ENCODE measurements at places on chromosomes 4 and X.

DNA sequence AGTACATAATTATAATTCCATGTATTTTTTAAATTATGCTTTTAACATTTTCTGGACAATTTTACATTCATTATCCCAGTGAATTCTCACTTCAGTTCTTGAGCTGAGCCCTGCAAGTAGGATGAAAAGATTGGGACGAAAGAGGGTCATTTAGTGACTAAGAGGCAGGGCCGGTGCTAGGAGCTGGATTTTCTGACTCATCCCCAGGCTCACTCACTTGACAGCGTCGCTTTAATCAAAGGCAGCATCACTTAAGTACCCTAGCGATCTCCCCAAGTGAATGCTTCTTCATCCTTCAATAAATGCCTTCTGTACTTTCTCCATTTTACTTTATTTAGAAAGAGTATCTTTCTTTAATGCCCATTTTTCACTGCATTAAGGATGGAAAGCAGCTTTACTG lies 263.6 kb downstream of the HS3ST1 start:
- DNase-seq, result peak; percentile 84

DNA sequence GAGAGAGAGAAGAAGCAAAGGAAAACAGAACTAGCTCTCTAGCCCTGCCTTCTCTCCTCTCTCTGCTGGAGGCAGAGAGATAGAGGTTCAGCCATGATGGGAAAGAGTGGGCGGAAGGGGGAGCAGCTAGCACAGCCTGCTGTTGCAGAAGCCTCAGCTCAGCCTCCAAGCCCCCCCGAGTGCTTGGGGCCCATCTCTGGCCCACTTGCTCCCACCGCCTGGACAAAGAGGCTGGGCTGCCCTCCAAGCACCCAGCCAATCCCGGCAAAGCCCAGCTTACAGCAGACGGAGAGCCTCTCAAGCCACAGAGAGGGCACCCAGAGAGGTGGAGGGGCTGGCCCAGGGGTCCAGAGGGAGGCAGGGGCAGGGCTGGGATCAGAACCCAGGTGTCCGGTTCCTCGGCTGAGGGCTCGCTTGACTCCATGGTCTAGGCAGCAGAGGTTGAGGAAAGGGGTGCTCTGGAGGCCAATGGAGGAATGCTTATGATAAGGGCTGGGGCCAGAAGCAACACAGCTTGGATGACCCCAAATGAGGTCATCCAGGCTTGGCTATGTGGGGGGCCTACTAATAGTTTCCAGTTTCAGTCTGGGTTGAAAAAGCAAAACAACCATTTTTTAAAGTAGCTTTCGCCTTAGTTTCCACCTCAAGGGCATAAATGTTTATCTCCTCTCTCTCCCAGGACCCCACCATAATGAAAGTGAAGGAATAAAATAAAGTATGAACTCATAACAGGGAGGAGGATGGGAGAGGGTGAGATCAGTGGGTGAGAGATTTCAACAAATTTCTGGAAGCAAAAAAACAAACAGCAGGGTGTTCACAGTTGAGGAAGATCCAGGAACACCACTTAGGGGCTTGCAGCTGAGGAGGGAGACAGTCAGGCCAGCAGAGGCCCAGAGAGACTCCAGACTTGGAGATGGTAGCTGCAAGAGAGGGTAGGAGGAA lies 24.9 kb upstream of the IQSEC2 start:
- DNase-seq, result no peak

DNA sequence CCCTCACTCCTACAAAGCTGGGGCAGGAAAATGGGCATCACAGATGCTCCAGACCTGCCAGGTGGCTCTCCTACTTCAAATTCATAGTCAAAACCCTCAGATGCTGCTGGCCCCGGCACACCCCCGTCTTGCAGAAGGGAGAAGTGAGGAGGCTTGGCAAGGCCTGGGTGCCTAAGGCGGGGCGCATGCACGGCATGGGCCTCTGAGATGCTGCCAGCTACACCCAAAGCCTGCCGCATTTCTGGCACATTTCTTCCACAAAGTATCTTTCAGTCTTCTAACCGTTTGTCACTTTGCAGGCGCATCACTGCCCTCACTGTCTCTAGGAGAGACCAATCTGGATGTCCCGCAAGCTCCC lies 19.6 kb downstream of the WDR1 start:
- DNase-seq, result no peak

DNA sequence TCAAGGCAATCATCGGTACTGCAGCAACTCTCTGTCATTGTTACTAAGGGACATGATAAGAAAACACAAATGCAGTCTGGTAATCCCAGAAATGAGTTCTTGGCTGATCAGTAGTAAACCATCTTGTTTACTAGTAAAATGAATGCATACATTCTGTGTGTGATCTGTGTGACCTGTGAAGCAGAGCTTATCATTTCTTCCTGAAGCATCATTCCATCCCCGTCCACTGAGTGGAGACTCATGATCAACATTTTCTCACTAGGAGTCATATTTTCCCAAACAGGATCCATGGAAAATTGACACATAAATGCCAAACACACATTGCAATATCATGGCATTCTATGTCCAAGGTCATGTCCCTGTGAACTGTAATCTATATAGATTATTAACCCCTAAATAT lies 226.1 kb downstream of the ANKRD50 start:
- no peak for DNase-seq

- DNase-seq, result no peak
These were observed 33.6 kb upstream of the BMPR1B start for GRCh38 chr4:94724016-94724790.

DNA sequence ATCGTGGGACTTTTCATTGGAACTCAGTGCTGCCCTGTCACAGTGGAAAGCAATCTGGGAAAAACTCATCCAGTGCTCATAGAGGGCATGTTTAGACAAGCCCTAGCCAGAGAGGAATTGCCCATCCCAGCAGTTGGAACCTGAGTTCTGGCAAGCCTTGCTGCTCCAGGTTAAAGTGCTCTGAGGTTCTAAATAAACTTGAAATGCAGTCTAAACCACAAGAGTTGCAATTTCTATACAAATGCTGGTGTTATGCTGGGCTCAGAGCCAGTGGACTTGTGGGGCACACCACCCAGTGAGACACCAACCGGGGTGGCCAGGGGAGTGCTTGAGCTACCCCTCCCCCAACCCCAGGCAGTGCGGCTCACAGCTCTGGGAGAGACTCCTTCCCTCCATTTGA lies 142.8 kb upstream of the PPP1R2C start:
- DNase-seq, result no peak

DNA sequence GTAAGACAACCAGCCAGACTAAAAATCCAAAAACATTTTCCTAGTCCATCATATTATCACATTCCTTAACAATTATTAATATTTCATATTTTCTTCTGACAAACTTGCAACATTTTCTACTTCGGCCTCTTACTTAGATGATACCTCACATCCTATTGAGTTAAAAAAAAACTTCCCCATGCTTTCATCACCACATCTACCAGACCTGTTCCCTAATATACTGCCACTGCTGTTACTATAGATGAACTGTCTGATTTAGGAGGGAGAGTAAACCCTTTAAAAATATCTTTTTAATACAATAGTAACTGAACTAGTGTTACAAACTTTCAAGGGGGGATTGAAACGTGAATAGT lies 1.5 kb downstream of the FAM200B start:
- no peak for DNase-seq

- no peak for DNase-seq
These were observed 160.1 kb upstream of the VCX3A start for GRCh38 chrX:6694977-6695376.

DNA sequence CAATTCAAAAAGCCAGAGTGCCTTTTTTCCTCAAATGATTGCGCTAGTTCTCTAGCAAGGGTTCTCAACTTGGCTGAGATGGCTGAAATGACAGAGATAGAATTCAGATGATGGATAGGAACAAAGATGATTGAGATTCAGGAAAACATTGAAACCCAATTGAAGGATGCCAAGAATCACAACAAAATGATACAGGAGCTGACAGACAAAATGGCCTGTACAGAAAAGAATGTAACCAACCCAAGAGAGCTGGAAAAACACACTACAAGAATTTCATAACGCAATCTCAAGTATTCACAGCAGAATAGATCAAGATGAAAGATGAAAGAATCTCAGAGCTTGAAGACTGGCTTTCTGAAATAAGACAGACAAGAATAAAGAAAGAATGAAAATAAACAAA lies 51.7 kb upstream of the MMAA start:
- no peak for DNase-seq

GRCh38 chrX:15714529-15714928 lies 23.5 kb upstream of the CA5B start:
- no peak for DNase-seq

DNA sequence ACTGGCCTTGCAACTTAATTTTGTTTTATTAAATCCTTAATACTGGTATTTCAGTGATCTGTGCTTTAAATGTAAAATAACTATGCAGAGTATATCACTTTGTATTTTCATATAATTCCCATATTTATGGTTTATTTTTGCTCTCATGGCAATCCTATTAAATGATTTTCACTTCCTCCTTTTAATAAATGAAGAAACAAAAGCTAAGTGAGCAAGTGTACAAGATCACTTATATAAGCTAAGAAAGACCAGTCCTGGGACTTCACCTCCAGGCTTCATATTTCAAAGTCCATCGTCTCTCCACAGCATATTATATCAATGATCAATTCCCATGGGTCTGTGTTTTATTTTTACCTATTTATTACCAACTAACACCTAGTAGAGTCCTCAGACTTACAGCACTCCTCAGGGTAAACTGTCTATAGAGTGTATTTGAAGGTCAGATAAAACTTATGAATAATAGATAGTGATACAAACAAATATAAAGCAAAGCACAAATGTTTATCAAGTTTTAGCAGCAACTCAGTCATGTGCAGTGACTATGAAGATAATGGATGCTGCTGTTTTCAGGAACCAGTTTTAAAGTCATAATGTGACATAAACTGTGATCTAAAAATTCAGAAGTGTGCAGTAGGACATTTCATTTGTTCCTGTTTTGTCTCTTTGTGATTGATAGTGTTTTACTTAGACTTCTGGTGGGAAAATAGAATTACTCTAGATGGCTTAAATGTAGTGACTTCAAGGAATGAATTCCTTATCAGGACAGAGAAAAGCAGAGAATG lies 56.8 kb downstream of the ARHGAP24 start:
- DNase-seq, result no peak

DNA sequence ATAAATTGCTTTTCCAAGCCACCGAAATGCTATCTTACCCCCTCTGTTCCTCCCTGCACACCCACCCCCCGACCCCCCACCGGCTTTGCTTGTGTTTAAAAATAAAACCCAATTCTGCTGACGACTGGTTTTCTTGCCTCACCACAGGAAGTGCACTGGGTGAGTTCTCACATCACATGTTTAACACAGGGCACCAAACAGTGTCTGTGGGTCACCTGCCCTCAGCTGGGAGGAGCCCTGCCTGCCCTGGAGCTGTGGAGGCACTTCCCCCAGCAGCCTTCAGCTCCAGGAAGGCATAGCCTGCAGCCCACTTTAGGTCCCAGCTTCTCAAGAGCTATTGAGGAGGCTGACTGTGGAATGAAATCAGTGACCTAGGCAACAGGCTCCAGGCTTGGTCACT lies 8.8 kb downstream of the TMEM255A start:
- DNase-seq, result peak; percentile 75

DNA sequence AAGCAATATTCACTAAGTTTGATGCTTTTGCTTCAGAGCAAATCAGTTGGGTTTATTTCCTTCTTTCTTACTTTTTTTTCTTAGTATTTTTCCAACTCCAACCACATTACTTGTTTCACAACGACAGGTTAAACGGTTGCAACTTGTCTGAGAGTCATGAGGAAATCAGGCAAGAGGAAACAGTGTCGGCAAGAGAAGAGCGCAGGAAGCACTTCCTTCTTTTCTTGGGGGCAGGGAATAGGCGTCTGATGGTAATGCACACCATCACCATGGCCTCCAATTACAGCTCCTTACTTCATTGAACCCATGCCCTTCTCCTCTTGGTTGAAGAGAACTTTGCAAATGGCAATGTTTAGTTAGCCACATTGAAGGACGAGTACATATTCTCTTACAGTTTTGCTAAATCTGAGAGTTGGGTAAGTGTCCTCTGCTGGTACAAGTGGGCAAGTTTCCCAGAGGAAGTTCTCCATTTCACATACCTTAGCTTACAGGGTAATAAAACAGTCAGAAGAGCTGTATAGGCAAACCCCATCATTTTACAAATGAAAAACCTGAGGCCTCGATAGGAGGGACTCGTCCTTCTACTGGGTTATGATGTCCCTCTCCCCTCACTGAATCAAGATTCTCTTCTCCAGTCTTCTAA lies 8.3 kb upstream of the CXCL8 start:
- no peak for DNase-seq

DNA sequence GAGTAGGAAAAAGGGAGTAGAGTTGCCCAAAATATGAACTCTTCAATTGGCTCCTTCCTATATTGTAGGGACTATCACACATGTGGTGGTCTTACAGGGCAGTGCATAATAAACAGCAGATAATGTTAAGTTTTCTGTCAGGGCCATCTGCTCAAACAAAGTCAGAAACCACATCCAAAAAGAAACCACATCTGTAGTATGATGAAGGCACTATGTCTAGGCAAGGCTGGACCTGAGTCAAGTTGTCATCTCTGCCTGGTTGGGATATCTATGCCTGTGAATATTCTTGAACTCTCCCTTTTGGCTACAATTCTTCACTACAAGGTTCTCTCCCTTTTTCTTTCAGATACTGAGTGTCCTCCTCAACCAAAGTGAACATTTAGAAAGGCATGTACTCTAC lies 109.4 kb upstream of the C1GALT1C1 start:
- no peak for DNase-seq

DNA sequence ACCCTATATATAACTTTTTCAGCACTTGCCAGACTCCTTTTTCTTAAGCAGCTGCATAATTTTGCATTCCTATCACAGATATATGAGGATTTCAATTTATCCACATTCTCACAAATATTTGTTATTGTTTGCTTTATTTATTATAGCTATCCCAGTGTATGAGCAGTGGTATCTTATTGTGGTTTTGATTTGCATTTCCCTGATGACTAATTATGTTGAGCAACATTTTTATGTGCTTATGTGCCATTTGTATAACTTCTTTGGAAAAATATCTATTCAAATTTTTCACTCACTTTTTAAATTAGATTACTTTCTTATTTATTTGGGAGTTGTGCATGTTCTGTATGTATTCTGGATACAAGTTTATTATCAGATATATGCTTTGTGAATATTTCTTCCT lies 361.9 kb downstream of the KCTD8 start:
- DNase-seq, result no peak

DNA sequence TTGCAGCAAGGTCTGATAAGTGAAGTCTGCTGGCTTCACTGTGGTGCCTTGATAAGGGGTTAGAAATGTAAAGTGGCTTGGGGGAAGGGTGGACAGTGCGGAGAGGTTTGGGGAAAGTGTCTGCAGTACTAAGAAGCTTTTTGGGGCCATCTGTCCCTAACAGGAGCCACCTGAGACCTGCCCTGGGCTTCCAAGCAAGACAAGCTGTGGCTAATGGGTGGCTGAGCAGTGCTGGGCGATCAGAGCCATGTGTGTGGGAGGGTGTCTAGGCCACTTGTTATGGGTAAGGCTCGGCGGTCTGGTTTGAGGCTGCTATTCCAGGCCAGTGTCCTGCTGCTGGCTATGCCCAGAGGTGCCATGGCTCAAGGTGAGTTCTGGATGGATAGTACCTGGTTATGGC lies 185.4 kb upstream of the MTMR8 start:
- DNase-seq, result peak; percentile 47

GRCh38 chr4:118398226-118399090 lies 45.7 kb upstream of the PRSS12 start:
- no peak for DNase-seq

GRCh38 chrX:152988536-152989291 lies 5.2 kb downstream of the PNMA5 start:
- no peak for DNase-seq
